ENCODE measurements at places on chromosomes 3 and 15. TPM values are rescaled to one million over a fixed set of nuclear protein-coding genes. Genes with fewer than 3 reads are reported as not detected.

C3orf20 gene
- total RNA-seq = under 0.01 TPM

CEP97 gene
- 11.6 TPM for total RNA-seq

LRRC31 gene
- total RNA-seq = not detected

PIGZ gene
- total RNA-seq = 1.5 TPM

GATM gene
- 0.56 TPM for total RNA-seq

STAC gene
- total RNA-seq = 44.7 TPM

TM4SF18 gene
- total RNA-seq = 0.56 TPM

NOX5 gene
- under 0.01 TPM for total RNA-seq

GADL1 gene
- under 0.01 TPM for total RNA-seq

CPN2 gene
- not detected for total RNA-seq

A4GNT gene
- total RNA-seq = not detected

MCCC1 gene
- total RNA-seq = 27.4 TPM

FXR1 gene
- total RNA-seq = 182 TPM

CHRFAM7A gene
- total RNA-seq = 0.19 TPM

GPR15 gene
- total RNA-seq = not detected

BCL2A1 gene
- total RNA-seq = under 0.01 TPM

MESP1 gene
- total RNA-seq = 0.28 TPM

CD276 gene
- total RNA-seq = 102 TPM

LXN gene
- total RNA-seq = 135 TPM

ZPLD1 gene
- 0.19 TPM for total RNA-seq

XYLB gene
- 4.4 TPM for total RNA-seq

LRRC58 gene
- 26.3 TPM for total RNA-seq

NANOGP8 gene
- total RNA-seq = not detected

SLC35G2 gene
- 11.3 TPM for total RNA-seq

TMEM41A gene
- total RNA-seq = 9.0 TPM
